ENCODE measurements at places on chromosomes 13 and 19.

DNA sequence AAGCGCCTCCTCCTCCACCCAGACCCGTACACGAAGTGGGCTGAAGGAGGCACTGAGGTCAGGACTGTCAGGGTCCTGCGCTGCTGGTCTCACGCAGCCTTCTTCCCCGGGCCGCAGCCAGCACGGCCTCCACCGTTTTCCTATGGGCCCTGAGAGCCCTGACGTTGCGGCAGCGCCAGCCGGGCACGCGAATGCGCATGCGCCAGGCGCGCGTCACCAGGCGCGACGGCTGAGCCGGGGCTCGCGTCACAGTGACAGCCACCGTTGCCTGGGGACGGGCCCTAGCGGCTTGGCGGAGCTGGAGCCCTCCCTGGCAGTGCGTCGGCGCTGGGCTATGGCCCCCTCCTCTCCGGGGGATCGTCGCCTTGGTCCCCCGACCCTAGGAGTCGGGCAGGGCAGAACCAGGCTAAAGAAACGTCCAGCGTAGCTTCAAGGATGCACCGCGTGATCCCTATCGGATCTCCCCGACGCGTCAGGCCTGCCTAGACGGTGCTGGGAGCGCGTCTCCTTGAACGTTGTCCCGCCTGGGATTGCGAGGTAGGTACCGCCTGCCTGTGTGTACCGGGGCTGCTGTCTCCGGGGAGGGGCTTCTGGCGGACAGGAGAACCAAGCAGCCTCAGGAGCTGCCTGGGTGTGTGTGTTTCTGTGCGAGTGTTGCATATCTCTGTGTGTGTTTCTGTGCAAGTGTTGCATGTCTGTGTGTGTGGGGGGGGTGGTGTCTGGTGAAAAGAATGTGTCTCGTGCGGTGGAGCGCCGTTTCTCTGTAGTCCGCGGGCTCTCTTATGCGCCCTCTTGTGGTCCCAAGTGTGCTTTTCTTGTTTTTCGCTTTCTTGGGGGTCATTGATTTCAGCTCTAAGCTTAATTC lies 43.2 kb downstream of the ZNF571 start:
- peak; percentile 87 for DNase-seq

DNA sequence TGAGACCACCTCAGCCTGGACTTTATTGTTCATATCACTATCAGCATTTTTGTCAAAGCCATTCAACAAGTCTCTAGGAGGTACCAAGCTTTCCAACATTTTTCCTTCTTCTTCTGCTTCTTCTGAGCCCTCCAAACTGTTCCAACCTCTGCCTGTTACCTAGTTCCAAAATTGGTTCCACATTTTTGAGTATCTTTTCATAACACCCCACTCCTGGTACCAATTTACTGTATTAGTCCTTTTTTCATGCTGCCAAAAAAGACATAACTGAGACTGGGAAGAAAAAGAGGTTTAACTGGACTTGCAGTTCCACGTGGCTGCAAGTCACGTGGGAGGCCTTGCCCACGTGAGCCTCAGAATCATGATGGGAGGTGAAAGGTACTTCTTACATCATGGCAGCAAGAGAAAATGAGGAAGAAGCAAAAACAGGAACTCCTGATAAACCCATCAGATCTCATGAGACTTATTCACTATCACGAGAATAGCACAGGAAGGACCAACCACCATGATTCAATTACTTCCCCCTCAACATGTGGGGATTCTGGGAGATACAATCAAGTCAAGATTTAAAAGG lies 215.1 kb downstream of the PCDH17 start:
- DNase-seq, result no peak

DNA sequence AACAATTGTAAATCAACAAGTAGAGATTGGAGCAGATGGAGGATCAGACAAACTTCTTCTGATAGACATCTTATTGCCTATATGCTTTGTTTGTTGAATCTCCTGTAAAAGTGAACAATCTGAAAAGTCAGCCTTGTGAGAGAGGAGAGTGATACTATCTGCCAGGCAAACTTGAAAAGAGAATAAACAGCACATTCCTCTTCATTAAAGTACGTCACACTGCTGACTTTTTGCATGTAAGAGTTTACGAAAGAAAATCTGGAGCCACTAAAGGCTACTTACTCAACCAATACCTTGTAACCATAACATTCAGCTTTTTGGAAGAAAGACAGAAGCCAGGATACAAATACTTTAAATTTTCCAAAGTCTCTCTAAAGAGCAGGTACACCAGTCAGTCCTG lies 42.5 kb downstream of the EDNRB start:
- DNase-seq, result no peak

- no peak for DNase-seq
Measured at GRCh38 chr13:43720780-43721397, 65.9 kb downstream of the ENOX1 start.

- DNase-seq, result no peak
Measured at GRCh38 chr19:19489804-19490204, 25.5 kb downstream of the TSSK6 start.

GRCh38 chr13:98041081-98041820 lies 87.8 kb downstream of the IPO5 start:
- no peak for DNase-seq

GRCh38 chr19:5621311-5621944 lies 1.1 kb downstream of the SAFB2 start:
- DNase-seq, result no peak

GRCh38 chr19:42532891-42533290 lies 4.6 kb upstream of the CEACAM1 start:
- no peak for DNase-seq

- DNase-seq, result no peak
Measured at GRCh38 chr13:76890021-76890420, 3.8 kb upstream of the KCTD12 start.

DNA sequence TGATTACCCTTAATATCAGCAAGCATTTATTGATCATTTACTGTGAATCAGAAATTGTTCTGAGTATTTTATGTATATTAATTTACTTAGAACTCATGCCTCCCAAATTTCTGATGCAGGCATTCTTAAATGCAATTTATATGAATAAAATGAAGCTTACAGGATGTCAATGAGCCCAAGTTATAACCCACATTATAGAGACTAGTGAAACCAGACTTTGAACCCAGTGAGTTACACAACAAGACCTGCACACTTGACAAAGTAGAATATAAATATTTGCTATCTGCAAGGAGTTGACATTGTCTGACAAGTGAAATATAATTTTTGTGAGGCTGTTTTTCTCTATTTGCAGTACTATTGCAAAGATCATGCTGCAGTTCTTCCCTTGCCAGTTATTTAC lies 656.0 kb downstream of the GPC5 start:
- no peak for DNase-seq
